Uterus (tissue), 4 donors: ENCODE measurements at places on chromosomes 11 and 22.

GRCh38 chr22:43580271-43580750, 168.5 kb downstream of the MPPED1 start:
- no peaks in the 10 kb centered on the region for H3K4me1 ChIP-seq
- no peaks in the 10 kb centered on the region for H3K27me3 ChIP-seq
- DNase-seq: no peak
- H3K4me3 ChIP-seq: no peak overlapping the region
- no peak overlapping the region for H3K27ac ChIP-seq

GRCh38 chr22:42933485-42934091, 76.5 kb upstream of the ARFGAP3 start:
- no peaks in the 10 kb centered on the region for H3K27me3 ChIP-seq
- H3K4me1 ChIP-seq: peaks cover 29% of the 10 kb centered on the region
- H3K36me3 ChIP-seq: no peaks in the 10 kb centered on the region
- peak overlapping the region; percentile 90 for H3K27ac ChIP-seq
- no peak overlapping the region for H3K4me3 ChIP-seq

DNA sequence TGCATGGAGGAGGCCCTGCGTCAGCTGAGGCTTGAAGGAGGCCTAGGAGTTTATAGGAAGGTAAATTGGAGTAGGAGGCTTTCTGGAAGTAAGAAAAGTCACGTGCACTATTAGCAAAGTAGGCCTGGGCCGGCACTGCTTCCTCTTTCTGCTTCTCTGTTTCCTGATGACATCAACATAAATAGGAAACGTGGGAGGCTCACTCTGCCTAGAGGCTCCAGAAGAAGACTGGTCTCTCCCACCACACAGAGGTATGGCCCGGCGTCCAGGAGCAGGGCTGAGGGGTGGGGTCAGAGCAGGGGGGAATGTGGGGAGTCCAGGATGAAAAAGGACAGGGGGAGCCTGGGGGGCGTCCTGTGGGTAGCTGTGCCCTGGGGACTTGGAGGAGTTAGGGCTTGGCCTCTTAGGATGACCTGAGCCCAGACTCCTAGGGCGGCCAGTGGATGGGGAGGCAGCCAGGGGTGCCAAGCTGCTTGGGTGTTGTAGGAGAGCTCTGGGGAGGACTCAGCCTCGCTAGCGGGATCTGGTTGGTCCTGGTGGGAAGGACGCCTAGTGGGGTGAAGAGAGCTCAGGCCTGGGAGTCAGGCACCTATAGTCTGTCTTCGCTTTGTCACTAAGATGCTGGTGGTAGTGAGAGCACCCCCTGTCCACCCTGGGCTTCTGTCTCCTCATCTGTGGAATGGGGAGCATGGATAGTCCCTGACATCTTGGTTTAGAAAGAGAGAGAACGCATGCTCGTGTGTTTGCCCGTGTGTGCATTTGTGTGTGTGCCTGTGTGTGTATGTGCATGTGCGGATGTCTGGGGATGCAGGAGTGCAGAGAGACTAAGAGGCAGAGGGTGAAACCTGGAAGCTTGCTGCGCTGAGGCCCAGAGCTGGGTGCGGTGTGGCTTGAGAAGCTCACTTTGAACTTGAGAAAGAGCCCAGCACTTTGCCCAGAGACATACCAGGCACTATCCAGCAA, at the start of gene CSF2RB:
Gene CSF2RB (plus strand): TSS at position 202 of the 963 bp plus-strand sequence. CDS start 8,580 bp downstream, outside the sequence.
- H3K36me3 ChIP-seq: no peaks in the 10 kb centered on the region
- H3K27ac ChIP-seq: peak within 1 kb of the TSS; percentile 41
- no peaks in the 10 kb centered on the region for H3K27me3 ChIP-seq
- H3K4me1 ChIP-seq: no peaks in the 10 kb centered on the region
- DNase-seq: no peak
- no peak within 1 kb of the TSS for H3K4me3 ChIP-seq

GRCh38 chr22:39171623-39172264, 19.3 kb upstream of the CBX7 start:
- H3K36me3 ChIP-seq: no peaks in the 10 kb centered on the region
- H3K4me1 ChIP-seq: peaks cover 39% of the 10 kb centered on the region
- DNase-seq: no peak
- peak overlapping the region; percentile 16 for H3K27ac ChIP-seq

DNA sequence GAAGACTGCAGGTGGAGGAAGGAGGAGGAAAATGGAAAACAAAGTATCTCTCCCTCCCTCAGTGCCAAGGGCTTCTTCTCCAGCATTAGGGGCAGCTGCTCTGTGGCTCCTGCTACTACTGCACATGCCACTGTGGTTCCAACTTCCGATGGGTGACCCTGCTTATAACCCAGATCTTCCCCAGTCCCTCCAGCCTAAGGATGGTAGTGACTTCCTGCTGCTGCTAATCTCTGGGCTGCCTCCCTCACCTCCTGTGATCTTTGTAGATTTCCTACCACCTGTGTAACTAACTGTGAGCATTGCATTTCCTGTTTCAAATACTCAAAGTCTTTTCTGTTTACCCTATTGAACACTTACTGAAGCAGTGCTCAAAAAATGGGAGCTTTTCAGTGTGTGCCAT, 28.7 kb upstream of the TRPC6 start:
- no peak overlapping the region for H3K4me3 ChIP-seq
- H3K27me3 ChIP-seq: no peaks in the 10 kb centered on the region
- H3K4me1 ChIP-seq: no peaks in the 10 kb centered on the region
- no peaks in the 10 kb centered on the region for H3K36me3 ChIP-seq
- no peak for DNase-seq
- H3K27ac ChIP-seq: no peak overlapping the region

- H3K27me3 ChIP-seq: no peaks in the 10 kb centered on the region
- no peak for DNase-seq
- no peaks in the 10 kb centered on the region for H3K4me1 ChIP-seq
These were observed 74.4 kb upstream of the FGF3 start for GRCh38 chr11:69893631-69894030.

- no peaks in the 10 kb centered on the region for H3K36me3 ChIP-seq
- no peak for DNase-seq
- H3K4me3 ChIP-seq: no peak overlapping the region
- H3K4me1 ChIP-seq: no peaks in the 10 kb centered on the region
- H3K27me3 ChIP-seq: no peaks in the 10 kb centered on the region
- no peak overlapping the region for H3K27ac ChIP-seq
These were observed 10.6 kb upstream of the BBOX1 start for GRCh38 chr11:27029966-27030365.

- H3K4me3 ChIP-seq: no peak overlapping the region
- DNase-seq: no peak
- no peaks in the 10 kb centered on the region for H3K4me1 ChIP-seq
- H3K27me3 ChIP-seq: no peaks in the 10 kb centered on the region
- no peaks in the 10 kb centered on the region for H3K36me3 ChIP-seq
These were observed 133.2 kb downstream of the ADAMTS15 start for GRCh38 chr11:130581646-130582045.

DNA sequence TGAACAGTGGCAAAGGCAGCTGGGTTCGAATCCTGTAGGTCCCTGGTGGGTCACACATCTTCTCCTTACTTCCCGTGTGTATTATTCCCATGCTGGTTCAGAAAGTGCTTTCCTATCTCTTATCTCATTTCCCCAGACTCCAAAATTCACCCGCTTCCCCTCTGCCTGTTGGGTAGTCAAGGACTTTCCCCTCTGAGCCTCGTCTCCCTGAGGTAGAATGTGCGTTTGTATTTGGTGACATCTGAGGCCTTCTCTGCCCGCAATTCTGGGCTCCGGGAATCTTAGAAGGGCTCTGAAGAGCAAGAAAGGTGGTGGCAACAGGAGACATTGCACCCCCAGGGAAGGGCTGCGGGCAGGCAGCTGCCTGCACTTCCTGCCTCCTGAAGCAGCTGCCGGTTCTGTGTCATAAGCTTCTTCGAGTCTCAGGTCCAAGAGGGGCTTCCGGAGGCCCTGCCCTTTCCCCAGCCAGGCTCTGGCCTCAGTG, 5.9 kb downstream of the LRRC32 start:
- H3K27ac ChIP-seq: peak overlapping the region; percentile 83
- no peak overlapping the region for H3K4me3 ChIP-seq
- H3K4me1 ChIP-seq: no peaks in the 10 kb centered on the region

DNA sequence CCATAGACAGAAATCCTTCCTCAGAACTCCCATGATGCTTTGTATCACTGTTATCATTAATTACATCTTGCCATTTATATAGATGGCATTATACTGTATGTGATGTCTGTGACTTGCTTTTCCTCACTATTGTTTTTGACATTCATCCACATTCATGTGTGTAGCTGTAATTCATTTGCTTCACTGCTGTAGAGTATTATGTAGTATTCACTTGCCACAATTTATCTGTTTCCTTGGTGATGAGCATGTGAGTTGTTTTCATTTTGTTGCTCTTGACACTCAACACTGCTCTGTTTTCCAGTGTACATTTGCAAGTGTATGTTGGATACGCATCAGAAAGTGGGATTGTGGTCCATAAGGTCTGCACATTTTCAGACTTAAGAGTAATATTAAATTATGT, 328.6 kb upstream of the C11orf87 start:
- H3K4me1 ChIP-seq: no peaks in the 10 kb centered on the region
- no peaks in the 10 kb centered on the region for H3K27me3 ChIP-seq
- H3K27ac ChIP-seq: no peak overlapping the region

- no peaks in the 10 kb centered on the region for H3K4me1 ChIP-seq
- H3K27ac ChIP-seq: no peak overlapping the region
- no peaks in the 10 kb centered on the region for H3K36me3 ChIP-seq
- no peak overlapping the region for H3K4me3 ChIP-seq
- DNase-seq: no peak
- no peaks in the 10 kb centered on the region for H3K27me3 ChIP-seq
These were observed 86.0 kb downstream of the RPS6KA4 start for GRCh38 chr11:64444838-64445441.

GRCh38 chr11:132712466-132712865, 819.8 kb downstream of the OPCML start:
- H3K4me3 ChIP-seq: no peak overlapping the region
- no peak for DNase-seq
- no peaks in the 10 kb centered on the region for H3K27me3 ChIP-seq
- H3K36me3 ChIP-seq: no peaks in the 10 kb centered on the region
- H3K4me1 ChIP-seq: no peaks in the 10 kb centered on the region
- H3K27ac ChIP-seq: no peak overlapping the region

DNA sequence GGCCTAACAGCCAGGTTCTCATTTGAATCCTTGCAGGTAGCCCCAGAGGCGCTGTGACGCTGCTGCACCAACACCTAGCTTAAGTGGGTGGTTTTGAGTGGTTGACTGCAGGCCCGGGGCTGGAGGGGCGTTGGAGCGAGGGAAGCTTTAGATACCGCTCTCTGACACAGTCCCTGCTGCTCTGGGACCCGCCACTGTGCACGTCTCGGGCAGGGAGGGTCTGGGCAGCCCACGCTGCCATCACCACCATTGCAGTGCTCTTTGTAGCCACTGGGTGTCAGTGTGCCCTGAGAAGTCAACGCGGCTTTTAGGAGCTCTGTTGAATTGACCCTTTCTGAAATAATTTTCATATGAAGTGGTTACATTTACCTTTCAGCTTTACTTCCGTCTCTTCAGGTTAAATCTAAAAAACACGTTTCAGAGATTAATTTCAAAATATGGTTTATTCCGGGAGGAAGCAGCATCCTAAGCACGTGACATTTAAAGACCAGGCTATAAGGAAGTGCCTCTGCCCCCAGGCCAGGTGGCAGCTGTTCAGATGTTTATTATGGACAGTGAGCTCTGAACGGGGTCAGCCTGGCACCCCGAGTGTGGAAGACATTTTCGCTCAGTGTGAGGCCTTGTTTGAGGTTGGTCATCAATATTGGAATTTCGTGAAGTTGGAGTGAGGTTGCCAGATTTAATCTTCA, 30.9 kb upstream of the PARVB start:
- no peaks in the 10 kb centered on the region for H3K36me3 ChIP-seq
- DNase-seq: peak; percentile 64
- no peak overlapping the region for H3K4me3 ChIP-seq

DNA sequence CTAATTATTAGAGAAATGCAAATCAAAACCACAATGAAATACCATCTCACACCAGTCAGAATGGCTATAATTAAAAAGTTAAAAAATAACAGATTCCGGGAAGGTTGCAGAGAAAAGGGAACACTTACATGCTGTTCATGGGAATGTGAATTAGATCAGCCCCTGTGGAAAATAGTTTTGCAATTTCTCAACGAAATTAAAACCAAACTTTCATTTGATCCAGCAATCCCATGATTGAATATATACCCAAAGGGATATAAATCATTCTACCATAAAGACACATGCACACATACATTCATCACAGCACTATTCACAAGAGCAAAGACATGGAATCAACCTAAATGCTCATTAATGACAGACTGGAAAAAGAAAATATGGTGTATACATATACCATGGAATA, 32.5 kb downstream of the NOX4 start:
- H3K36me3 ChIP-seq: no peaks in the 10 kb centered on the region
- H3K27me3 ChIP-seq: no peaks in the 10 kb centered on the region
- no peak overlapping the region for H3K27ac ChIP-seq
- H3K4me3 ChIP-seq: no peak overlapping the region
- no peak for DNase-seq
- H3K4me1 ChIP-seq: no peaks in the 10 kb centered on the region

DNA sequence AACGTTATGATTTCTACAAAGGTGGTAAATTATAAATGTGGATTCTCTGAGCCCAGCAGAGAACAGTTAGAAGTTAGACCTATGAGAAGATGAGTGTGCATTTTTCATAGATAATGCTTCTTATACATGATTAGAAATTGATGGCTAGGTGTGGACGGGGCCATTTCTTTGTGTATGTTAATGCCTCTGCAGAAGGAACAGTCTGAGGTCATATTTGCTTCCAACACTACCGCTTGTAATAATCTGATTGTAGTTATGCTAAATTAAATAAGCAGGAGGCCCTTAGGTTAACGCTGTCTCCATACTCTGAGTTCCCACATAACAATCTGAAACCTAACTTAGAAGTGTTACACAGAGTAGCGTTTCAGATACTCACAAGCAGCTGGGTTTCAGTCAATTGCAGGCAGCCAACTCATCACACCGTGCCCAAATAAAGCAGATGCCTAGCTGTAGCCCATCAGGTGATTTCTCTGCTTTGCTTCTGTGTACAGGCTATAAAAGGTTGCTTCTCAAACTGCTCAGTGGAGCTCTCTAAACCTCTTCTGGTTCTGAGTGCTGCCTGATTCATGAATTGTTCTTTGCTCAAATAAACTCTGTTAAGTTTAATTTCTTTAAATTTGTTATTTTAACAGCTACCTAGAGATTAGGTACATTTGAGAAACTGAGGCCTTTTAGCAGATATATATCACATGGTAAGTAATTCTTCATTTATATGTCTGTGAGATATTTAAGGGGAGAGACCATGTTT, 638.8 kb upstream of the CCDC90B start:
- no peaks in the 10 kb centered on the region for H3K27me3 ChIP-seq
- no peaks in the 10 kb centered on the region for H3K36me3 ChIP-seq

GRCh38 chr11:78605296-78605695, 30.6 kb upstream of the NARS2 start:
- H3K4me1 ChIP-seq: no peaks in the 10 kb centered on the region
- no peaks in the 10 kb centered on the region for H3K27me3 ChIP-seq
- H3K4me3 ChIP-seq: no peak overlapping the region
- H3K27ac ChIP-seq: no peak overlapping the region
- H3K36me3 ChIP-seq: no peaks in the 10 kb centered on the region
